ENCODE measurements at places on chromosomes 6 and 20.

DNA sequence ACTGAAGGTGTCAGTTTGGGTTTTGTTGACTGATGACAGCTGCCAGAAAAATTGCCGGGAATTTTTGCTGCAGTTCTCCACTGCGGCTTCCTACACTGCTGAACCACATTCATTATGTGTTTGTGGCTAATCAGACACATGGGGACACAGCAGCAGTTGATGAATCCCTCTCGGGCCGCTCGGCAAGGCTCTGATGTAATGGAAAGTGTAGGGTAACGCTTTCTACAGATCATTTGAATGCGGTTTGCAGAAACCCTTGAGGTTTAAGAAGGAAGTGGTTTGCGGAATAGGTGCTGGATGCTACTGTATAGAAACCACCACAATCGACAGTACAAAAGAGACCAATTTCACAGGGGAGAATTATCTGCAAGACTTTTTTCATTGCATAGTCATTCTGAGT, 138.7 kb upstream of the SASH1 start:
- DNase-seq = peak; percentile 78

- no peak for DNase-seq
Measured at GRCh38 chr20:53929974-53930650, 140.3 kb downstream of the BCAS1 start.

DNA sequence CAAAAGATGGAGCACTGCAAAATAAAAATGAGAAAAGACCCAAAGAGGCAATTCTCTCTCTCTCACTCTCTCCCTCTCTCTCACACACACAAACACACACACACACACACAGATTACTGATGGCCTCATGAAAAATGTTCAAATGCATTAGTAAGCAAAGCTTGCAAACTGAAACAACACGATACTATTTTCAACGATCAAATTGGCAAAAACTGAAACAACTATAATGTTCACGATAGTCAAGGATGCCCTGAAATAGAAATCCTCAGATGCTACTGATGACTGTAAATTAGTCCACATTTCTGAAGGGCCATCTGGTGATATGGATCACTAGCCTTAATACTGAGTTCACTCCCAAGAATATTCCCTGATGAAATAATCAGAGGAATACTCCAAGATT, 100.8 kb downstream of the TRERF1 start:
- no peak for DNase-seq

DNA sequence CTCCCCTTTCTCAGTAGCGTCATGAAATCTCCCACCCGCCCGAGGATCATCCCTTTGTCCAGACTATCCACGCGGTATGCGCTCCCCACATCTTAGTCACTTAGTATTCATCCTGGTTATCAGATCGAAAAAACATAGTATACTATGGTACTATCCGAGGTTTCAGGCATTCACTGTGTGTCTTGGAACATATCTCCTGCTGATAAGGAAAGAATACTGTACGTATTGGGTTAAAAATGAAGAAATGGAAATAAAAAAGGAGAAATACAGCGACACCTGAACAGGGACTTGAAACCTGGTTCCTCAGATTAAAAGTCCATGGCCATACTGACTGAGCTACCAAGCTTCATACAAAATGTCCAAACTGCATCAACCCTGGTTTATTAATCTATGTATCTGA, 14.0 kb downstream of the HMGN4 start:
- no peak for DNase-seq

DNA sequence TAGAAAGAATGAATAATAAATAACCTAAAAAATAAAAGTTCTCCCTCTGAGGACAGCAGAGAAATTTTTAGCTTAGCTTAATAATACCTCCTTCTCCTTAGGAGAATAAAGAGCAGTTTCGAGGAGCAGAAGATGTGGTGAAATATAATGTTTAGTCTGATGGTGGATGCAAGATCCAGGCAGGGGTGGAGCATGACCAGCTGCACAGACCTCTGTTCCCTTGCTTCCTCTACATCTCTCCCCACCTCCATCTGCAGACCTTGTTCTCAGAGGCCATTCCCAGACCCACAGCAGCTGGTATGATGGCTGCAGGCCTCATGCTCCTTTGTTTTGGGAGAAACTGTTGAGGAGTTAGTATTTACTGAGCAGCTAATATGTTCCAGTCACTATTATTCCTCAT, 1.5 kb downstream of the BTN3A2 start:
- DNase-seq = peak; percentile 37

- no peak for DNase-seq
Measured at GRCh38 chr20:58453391-58453790, 61.8 kb downstream of the APCDD1L start.

GRCh38 chr6:17945111-17945510, 42.3 kb downstream of the KIF13A start:
- no peak for DNase-seq

DNA sequence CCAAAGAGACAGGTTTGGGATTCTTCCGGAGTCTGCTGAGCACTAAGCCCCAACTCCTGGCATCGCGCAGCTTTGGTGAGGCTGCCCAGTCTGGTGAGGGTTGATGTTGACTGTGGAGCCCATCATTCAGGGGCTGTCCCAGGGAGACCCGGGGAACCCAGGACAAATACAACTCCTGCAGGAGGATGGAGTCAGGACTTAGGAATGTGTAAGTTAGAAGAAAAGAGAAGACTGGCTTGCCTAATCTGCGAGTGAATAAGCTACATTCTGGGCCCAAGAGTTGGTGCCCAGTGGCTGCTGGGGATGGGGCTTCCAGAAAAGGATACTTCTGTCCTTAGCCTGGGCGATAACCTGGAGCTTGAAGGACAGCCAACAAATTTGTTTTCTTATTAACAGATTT, 47.9 kb downstream of the STK35 start:
- DNase-seq = no peak

- DNase-seq = no peak
Measured at GRCh38 chr20:4876301-4876700, 125.0 kb downstream of the SLC23A2 start.

DNA sequence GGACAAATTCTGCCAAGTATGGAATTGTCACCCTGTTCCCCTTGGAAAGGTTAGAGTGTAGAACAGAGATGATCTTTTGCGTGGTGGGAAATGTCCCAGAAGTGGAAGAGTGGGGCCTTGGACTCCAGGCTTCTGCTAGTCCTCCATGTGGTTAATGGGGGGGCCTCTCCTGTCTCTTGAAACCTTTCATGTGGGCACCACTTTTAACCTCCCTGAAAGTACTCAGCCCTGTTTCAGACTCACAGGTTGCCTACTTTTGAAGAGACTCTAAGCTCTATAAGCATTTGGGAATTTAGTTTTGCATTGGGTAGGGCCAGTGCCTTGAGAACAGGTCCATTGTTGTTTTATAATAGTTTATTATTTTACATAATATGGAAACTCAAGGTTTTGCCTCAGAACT, 17.5 kb downstream of the RREB1 start:
- no peak for DNase-seq

GRCh38 chr20:51036226-51036625, 13.3 kb upstream of the KCNG1 start:
- no peak for DNase-seq

DNA sequence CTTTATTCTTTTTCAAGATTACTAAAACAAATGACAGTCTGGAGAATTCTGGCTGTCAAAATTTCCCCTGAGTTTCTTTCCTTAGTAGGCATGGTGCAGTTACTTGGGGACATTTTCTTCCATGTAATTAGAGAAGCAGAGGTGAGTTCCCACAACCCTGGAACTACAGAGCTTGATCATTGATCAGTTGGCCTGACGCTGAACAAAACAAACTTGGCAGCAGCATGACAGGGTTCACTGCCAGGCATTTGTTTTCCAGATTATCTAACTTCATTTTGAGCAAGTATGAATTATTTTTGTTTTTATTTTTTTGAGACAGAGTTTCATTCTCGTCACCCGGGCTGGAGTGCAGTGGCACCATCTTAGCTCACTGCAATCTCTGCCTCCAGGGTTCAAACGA, 22.6 kb downstream of the IYD start:
- DNase-seq = no peak

DNA sequence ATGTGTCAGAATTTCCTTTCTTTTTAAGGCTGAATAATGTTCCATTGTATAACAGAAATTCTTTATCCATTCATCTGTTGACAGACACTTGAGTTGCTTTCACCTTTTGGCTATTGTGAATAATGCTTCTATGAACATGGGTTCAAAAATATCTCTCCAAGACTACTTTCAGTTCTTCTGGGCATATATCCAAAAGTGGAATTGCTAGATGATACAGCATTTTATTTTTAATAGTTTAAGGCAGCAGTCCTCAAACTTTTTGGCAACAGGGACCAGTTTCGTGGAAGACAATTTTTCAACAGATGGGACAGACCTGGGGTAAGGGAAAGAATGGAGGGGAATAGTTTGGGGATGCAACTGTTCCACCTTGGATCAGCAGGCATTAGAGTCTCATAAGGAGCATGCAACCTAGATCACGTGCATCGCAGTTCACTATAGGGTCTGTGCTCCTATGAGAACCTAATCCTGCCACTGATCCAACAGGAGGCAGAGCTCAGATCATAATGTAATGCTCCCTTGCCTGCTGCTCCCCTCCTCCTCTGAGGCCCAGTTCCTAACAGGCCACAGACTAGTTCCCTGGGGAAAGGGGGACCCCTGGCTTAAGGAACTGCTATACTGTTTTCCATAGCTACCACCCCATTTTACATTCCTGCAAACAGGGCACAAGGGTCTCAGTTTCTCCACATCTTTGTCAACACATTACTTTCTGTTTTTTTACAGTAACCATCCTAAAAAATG, 239.9 kb upstream of the RNF217 start:
- no peak for DNase-seq

- no peak for DNase-seq
Measured at GRCh38 chr6:169034516-169035167, 219.0 kb downstream of the THBS2 start.

DNA sequence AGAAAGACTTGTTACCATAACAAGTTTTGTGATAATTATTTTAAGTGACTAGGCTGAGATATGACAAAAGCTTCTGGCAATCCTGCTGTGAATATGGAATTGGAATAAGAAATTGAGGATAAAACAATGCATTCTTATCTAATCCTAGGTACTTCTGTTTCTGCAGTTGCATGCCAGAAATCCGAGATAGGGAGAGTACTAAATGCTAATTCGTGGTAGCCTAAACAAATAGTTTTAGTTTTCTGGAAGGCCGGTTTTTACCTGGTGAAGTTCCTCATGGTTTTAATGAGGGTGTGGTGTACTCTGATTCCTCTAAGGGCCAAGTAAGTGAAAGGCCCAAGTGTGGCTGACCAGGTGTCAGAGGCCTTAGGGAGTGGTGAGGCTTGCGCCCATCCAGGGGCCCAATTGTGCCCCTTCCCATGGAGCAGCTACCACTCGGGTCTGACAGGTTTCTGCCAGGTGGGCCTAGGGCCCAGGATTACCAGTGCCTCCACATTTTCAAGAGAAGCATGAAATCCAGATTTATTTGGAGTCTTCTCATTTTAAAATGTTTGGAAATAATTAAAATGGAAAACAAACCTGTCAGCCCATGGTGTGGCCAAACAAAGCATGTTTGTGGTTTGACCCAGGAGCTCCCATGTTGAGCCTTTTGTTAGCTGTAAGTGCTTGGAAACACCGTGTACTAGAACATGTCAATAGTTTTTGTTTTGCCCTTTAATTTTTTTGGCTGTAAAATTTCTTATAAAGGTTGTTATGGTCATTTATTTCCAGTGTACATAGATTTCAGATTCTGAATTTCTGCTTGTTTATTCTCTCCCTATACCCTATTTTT, 6.6 kb downstream of the PLCB4 start:
- no peak for DNase-seq

DNA sequence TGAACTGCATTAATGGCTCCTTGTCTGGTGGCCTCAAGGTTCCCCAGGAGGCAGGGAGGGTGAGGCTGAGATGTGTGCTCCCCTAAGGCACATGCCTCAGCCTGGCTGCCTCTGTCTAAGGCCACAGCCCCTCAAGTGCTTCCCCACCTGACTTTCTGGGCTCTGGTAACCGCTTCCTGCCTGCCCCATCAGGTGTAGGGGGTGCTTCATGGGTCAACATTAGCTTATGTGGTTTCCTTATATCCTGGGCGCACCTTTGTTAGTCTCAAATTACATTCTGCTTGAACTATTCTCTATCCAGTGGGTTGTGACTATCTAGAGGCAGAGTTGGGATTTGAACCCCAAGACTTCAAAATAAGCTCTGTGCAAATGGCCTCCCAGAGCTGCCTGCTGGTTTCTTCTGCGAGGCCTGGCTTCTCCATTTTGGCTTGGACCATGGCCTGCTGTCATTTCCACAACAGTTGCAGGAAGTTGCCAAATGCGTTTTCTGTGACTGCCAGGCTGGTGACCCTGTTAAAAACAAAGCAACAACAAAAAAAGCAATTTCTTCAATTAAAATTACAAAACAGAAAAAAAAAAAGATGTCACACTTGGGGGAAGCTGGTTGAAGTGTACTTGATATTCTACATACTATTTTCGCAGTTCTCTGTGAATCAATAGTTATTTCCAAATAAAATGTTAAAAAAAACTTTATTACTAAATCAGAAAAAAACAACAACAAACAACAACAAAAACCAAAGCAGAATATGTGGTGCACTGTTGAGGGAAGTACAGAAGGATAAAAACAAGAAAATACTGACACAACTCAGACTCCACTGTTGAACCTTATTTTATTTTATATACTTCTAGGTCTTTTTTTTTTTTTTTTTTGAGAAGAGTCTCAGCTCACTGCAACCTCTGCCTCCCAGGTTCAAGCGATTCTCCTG, 20.0 kb upstream of the ZNFX1 start:
- no peak for DNase-seq

GRCh38 chr6:5582762-5583161, 321.4 kb downstream of the FARS2 start:
- DNase-seq = no peak

- DNase-seq = no peak
Measured at GRCh38 chr20:23629017-23629541, 8.7 kb downstream of the CST3 start.

DNA sequence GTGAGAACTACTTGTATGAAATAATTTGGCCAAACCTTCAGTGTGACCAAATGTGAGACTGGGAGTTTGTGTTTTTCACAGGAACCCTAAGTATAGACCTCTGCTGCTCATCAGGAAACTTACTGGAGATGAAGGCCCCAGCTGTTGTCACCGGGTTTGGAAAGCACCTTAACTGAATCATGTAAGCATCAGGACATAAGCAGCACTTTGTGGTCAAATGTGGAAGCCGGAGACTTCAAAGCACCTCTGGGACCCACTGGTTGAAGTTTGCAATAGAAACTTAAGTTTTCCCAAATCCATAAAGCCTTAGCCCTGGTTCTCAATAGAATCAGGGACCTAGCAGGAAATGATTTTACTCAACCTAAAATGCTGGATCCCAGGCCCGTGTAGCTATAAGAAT, 14.3 kb downstream of the TTPAL start:
- peak; percentile 34 for DNase-seq

DNA sequence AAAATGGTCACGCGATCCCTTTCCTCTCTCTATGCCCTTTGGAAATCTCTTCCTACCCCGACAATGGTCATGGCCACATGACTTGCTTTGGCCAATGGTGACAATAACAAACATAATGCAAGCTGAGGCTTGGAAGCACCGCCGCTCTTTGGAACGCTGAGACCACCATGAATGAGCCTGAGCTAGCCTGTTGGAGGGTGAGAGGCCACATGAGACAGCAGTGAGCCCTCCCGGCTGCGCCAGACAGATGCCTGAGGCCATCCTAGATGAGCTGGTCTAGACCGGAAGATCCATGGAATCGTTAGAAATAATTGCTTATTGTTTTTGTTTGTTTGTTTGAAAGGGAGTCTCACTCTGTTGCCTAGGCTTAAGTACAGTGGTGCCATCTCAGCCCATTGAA, 64.2 kb downstream of the STK35 start:
- DNase-seq = no peak
